ENCODE measurements at places on chromosomes 16 and 17.

GRCh38 chr17:63431939-63432804, 13.9 kb downstream of the CYB561 start:
- no peak for DNase-seq

GRCh38 chr16:50502616-50503011, 45.6 kb upstream of the NKD1 start:
- DNase-seq = no peak

DNA sequence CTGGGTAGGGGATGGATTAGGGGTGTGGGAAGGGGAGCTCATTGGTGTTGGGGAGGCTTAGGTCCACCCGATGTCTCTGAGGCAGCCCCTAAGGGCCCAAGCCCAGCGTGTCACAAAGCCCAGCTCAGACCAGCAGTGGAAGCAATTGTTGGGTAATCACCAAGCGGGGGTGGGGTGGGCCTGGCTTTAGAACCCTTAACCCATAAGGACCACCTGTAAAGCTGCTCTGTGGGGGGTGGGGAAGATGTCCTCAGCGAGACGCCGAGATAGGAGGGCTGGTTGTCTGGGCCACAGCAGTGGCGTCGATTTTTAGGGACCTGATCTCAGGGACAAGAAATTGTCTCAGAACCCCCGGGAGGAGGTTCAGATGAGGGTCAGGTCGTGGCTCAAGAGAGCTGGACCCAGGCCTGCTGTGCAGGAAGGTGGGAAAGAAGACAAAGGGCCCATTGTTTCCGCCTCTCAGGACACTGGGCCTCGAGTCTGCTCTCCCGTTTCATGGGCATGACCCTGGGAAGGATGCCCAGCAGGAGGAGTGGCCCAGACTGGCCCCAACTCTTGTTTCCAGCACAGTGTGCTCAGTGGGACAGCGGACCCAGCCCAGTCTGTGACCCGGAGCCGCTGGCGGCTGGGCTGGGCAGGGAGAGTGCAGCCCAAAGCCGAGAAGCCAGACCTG, 15.9 kb downstream of the ST6GALNAC2 start:
- DNase-seq = no peak

DNA sequence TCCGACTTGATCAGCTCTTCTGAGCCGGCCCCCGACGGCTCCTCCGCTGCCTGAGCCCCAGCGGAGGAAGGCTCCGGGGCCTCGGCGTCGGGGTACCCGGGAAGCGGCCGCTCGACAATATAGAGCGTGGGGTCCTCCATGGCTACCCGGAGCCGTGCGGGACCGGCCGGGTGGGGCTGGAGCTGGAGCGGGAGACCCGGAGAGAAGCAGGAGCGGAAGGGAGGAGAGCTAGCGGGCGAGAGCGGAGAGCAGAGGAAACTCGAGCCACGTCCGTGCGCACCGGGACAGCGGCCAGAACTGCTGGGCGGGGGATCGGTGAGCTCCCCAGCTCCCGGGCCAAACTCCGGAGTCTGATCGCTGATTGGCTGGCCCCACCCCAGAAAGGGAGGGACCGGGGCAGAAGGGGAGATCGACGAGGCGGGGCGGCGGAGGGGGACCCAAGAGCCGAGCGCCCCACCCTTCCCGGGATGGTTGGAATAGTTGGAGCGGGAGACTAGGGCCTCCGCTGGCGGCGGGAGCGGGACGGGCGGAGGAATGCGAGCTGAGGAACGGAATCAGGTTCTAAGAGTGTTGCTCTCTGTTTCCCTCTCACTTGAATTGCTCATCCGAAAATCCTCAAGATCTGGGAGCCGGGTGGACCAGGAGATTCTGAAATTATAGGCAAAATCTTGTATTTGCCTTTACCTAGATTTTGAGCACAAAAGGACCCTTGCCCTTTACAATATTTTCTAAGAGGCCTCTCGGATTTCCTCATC, at the start of gene CAVIN1:
CAVIN1 (minus strand) TSS at position 299 of the 755 bp plus-strand sequence; CDS start at position 140, 159 bp downstream.
- no peak for DNase-seq

DNA sequence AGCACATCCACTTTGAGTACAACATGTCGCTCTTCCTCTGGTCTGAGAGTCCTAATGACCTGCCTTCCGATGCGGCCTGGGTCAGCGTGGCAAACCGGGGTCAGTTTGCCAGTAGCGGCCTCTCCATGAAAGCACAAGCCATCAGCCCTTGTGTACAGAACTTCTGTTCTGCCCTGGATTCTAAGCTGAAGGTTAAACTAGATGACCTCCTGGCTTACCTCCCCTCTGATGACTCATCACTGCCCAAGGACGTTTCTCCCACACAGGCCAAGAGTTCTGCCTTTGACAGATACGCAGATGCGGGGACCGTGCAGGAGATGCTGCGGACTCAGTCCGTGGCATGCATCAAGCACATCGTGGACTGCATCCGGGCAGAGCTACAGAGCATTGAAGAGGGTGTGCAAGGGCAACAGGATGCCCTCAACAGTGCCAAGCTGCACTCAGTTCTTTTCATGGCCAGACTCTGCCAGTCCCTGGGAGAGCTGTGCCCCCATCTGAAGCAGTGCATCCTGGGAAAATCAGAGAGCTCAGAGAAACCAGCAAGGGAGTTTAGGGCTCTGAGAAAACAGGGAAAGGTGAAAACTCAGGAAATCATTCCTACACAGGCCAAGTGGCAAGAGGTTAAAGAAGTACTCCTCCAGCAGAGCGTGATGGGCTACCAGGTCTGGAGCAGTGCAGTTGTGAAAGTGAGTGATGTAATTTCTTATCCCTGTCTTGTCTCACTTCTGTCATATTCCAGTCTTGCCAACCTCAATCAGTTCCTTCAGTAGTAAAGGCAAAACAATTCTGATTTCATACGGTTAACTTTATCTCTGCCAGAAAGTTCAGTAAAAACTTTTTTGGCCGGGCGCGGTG, 8.6 kb downstream of the COG1 start:
- DNase-seq = no peak

- DNase-seq = no peak
These were observed 84.4 kb downstream of the VMP1 start for GRCh38 chr17:59791603-59792457.

- DNase-seq = no peak
These were observed 45.3 kb downstream of the REXO5 start for GRCh38 chr16:20851601-20852000.

Measured in stimulated activated naive CD8-positive, alpha-beta T cell treated with anti-CD3 and anti-CD28 coated beads, Interleukin-15, amount 100 ng/mL, for 72 hours (primary cell).